ENCODE measurements at places on chromosomes 12 and 14.

GRCh38 chr12:22935090-22935489 lies 310.1 kb downstream of the ETNK1 start:
- no peak for DNase-seq

DNA sequence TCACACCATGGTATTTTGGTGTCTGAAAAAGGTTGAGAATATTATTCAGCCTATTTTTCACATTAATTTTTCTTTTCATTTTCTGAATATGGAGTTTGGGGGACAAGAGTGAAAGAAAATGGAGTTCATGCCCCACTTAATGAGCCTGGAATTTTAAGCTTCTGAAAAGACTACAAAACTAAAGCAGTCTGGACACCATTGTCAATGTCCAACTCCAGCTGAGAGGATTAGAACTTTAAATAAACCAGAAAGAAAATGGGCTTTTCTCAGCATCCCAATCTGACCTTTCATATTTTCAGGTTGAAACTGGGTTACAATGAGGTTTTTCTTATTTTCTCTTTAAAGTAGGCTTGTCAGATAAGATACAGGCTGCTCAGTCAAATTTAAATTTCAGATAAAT lies 207.7 kb downstream of the SLC6A15 start:
- no peak for DNase-seq

DNA sequence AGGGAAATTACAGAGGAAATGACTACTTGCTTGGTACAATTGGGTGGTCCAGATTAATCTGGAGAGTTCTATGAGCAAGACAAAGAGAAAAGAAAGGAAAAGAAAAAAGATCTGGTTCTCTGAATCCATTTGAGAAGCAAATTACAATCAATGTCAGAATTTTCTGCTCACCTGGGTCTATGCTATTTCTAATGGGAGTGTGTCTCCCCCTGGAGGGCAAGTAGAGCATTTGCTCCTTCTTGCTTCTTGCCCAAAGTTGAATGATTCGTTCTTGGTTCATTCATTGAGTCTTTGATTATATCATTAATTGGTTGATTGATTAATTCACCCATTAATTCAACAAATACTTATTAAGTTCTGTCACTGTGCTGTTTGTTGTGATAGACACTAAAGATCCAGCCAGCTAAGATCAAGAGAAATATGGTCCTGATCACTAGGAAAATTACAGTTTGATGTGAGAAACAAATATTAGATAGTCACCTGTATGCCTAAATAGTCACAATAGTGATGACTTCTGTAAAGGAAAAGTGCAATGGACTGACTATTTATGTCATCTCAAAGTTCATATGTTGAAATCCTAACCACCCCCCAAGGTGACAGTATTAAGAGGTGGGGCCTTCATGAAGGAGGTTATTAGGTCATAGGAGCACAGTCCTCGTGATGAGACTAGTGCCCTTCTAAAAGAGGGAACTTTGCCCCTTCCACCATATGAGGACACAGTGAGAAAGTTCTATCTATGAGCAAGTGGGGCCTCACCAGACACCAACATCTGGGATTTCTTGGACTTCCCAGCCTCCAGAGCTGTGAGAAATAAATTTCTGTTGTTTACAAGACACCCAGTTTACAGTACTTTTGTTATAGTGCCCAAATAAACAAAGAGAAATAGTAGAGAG lies 8.0 kb upstream of the ASB8 start:
- DNase-seq = peak; percentile 30

- no peak for DNase-seq
Observed at GRCh38 chr14:89489761-89490437, 72.9 kb upstream of the FOXN3 start.

- no peak for DNase-seq
Observed at GRCh38 chr12:116303929-116304328, 26.4 kb upstream of the MED13L start.

DNA sequence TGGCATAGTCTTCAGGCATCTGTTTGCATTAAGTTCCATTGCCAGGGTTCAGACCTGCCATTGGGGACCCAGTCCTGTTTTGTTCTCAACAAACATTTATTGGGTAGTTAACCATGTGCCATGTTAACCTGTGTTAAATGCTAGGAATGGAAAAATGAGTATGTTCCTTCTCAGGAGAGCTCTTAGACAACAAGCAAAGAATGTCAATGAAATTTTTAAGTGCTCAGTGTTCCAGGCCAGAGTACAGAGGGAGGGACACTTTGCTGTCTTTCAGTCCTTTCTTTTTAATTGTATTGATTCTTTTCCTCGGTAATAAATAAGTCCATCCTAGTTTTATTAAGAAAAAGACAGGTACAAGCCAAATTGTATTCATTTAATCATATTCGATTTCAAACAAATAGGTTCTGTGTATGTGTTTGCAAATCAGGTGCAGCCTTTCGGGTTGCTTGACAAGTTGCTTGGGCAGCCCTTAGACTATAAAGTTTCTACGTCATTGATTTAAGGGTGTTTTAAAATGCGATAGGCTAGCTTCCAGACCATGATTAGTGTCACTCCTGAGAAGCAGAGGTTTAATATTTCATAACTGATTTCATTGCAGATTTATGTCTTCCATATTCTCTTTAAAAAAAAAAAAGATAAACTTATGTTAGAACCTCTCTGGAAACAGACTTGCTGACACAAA lies 123.1 kb downstream of the DERA start:
- no peak for DNase-seq

GRCh38 chr14:77125281-77125801 lies 16.2 kb downstream of the ZDHHC22 start:
- no peak for DNase-seq

- no peak for DNase-seq
Observed at GRCh38 chr12:53456654-53457366, 4.9 kb downstream of the PCBP2 start.

- no peak for DNase-seq
Observed at GRCh38 chr14:78310272-78310671, 140.1 kb downstream of the NRXN3 start.

Data from stimulated activated CD8-positive, alpha-beta memory T cell treated with anti-CD3 and anti-CD28 coated beads, Interleukin-12 subunit alpha, Interleukin-12 subunit beta, amount 100 ng/mL, for 1 hour (primary cell).